Hepatocyte (in vitro differentiated cells): ENCODE measurements at places on chromosomes 16 and 17.
A peak's percentile ranks its signal among the peaks of the same experiment; 100 is the strongest.

GRCh38 chr17:12738624-12739023 is 50.7 kb upstream of the ARHGAP44 start:
- no peak for DNase-seq

DNA sequence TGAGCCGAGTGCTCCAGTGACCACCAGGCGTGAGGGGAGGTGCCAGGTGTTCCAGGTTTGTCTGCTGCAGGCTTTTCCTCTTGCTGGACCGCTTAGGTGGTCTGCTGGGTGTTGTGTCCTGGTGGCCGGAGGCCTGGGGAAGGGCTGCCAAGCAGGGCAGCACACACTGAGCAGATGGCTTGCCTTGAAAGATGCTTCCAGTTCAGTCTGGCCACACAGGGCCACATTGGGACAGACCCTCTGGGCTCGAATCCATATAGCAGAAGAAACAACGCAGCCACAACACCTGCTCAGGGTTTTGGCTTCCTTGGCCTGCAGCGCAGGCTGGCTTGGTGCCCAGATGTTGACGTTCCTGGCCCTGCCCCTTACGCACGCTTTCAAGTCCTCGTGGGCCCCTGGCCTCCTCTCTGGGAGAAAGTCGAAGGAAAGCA is 24.8 kb downstream of the GINS2 start:
- no peak for DNase-seq

DNA sequence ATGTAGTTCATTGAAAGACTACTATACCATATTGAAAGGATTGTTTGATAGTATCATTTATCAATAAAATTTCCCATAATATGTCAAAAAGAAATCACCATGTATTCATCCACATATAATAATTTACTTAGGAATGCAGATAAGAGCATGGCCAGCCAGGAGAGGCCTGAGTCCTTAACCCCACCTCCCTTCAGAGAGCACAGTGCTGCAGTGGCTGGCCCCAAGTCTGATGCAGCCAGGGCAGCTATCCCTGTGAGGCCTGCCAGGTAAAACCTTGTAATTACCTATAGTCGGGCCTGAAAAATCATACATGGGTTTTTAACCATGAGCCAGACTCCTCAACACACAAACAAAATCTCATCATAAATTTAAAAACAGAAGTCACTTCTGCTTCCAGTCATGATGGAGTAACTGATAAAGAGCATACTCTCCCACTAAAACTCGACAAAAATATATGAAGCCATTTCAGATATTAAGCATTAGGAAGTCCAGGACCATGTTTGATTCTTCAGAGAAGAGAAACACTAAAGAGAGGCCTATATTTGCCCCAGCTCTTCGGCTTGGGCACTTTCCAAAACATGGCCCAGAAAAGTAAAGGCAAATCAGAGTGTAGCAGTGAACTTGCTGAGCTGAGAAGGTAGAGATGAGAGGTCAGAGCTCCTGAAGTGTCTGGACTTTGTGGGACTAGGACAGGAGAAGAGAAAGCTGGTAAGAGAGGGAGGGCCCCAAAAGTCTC is 40.9 kb upstream of the CCNF start:
- DNase-seq: no peak

DNA sequence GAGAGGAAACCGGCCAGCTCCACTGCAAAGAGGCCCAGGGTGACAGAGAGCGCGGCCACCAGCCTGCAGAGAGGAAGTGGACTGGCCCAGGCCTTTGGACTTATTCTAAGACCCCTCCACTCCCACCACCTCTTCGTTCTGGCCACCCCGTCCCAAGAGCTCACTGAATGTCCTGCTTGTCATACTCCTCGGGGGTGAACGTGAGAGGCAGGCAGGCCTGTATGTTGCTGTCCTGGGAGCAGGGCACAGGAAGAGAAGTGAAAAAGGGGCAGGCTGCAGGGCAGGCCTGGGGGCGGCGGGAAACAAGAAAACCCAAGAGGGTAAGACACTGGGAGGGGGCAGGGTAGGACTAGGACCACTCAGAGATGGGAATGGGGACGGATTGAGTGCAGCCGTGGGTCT is 384 bp downstream of the TMEM107 start:
- DNase-seq: peak; percentile 40

DNA sequence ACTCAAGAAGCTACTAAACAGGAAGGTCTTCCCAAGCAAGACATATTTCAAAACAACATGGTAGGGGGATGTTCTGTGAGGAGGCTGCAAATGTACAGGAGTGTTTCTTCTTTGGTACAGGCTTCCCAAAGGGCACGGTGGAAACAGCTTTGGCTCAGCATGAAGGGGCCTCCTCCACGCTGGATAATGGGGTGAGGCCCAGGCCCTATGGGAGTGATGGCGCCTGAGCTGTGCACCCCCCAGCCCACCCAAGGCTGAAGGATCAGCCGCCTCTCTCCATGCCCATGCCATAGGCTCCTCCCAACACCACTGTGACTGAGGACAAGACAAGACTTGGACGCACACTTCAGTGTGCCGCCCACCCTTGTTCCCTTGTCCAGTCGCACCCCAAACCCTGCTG is 6.8 kb downstream of the CD300E start:
- DNase-seq: no peak

GRCh38 chr17:37188157-37188556 is 187.6 kb upstream of the C17orf78 start:
- DNase-seq: no peak

DNA sequence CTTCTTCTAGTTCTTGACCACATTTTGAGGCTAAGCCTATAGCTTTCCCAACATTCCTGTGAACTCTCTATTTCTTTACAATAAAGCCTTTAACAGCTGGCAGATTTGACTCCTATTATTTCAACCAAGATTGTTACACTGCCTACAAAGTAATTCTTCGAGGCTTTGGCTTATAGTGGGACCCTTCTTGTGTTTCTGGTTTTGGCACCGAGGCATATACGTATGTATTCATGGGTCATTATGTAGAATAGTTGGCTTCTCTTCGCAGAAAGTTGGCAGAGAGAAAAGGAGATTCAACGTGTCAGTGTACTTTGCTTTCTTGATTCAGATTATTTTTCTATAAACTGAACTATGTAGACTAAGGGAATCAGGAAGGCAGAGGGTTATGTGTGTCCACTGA is 102.2 kb downstream of the ABCA8 start:
- DNase-seq: no peak

- peak; percentile 3 for DNase-seq
Measured at GRCh38 chr16:66273053-66273452, 93.4 kb upstream of the CDH5 start.

GRCh38 chr17:75844530-75845057 is 390 bp upstream of the UNC13D start:
- peak; percentile 78 for DNase-seq

- no peak for DNase-seq
Measured at GRCh38 chr16:75459691-75460090, 4.8 kb downstream of the TMEM170A start.

- no peak for DNase-seq
Measured at GRCh38 chr16:85235991-85236817, 123.9 kb upstream of the CIBAR2 start.

- DNase-seq: no peak
Measured at GRCh38 chr16:47413041-47413440, 47.8 kb downstream of the ITFG1 start.

GRCh38 chr17:59121901-59122480 is 15.3 kb upstream of the TRIM37 start:
- no peak for DNase-seq

DNA sequence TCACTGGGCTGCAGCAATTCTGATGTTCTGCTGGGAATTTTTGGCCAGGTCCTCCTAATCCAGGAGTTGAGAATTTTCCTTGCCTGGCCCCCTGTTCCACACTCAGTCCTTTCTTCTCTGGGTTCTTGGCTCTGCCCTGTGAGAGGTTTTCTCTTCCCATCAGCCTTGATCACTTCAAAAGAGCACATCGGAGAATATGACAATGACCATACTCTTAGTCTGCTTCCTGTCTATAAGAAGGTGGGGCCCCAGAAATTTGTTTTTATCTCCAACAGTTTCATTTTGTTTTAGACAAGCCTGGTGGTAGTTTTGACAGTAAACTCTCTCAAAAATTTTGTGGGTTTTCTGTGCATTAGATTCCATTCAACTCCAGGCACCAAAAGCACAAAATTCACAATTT is 70.7 kb downstream of the C17orf67 start:
- no peak for DNase-seq

DNA sequence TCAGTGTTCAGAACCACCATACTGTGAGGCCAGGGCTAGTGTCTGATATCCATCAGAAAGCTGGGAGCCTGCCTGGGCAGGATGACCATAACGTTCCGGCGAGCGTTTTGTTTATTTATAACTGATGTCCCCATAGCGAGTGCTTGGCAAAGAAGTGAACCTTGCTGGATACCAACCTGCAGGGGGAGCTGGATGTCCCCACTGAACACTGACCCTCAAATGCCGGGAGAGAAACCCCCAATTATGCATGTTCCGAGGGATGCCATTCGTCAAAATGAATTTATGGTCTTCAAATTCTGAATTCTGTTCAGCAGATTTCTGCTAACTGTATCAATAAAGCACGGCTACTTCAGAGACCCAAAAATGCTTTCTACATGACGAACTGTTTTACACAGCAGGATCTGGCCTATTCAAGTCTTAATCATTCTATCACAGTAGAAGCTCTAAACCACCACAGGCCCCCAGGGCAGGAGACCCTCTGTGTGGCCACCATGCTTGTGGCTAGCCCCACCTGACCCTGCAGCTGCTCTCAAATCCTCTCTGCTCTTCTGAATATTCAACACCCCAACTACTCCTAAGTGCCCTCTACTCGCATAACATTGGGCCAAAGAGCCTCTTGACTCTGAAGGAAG is 15.2 kb downstream of the MED24 start:
- DNase-seq: peak; percentile 80

DNA sequence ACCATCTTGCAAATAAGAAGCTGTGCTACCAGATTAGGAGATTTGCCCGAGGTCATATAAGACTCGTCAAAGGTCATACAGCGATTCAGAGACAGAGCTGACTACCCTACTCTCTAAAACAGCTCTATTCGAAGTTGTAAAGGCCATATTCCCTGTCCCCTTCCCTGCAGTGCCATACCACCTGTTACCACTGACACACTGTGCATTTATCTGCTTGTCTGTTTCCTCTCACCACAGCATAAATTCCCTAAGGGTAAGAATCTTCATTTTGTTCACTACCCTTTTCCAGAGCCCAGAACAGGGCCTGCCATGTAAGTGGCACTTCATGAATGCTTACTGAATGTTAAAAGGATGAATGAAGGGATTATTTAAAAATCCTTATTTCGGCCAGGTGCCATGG is 3.4 kb upstream of the KSR1 start:
- no peak for DNase-seq

DNA sequence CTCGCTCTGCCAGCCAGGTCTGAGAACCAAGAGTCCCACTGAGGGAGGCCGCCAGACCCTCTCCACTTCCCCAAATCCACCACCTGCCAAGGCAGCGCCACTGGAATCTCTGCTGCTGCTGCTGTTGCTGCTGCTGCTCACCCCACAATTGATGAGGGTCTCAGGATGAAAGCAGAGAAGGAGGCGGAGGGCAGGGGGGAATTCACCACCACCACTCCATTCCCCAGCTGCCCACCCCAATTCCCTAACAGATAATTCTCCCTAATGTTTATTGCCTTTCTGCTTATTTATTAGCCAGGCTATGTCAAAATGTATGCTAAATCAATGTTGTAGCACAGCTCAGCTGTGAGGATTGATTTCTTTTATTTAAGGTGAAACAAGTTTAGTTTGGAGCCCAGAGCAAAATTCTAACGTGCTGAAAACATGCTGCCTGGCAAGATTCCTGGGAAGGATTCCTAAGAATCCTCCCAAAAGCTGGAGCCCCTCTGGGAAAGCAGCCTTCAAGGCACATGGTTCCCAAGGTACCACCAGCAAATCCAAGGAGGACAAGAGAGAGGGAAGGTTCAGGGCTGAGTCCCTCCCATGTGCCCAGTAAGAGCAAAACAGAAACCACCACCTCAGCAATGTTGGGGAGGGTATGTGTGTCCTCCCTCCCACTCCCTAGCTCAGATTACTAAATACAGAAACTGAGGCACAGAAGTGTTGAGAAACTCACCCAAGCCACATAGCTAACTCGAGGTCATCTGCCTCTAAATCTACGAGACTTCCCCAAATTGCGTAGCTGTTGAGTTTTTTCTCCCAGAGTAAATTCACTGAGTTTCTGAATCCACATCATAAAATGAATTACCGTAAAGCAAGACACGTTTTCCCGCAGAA is 12.2 kb upstream of the CDH5 start:
- DNase-seq: no peak

- DNase-seq: no peak
Measured at GRCh38 chr17:66312912-66313311, 10.5 kb downstream of the PRKCA start.

- no peak for DNase-seq
Measured at GRCh38 chr17:66357037-66357436, 54.6 kb downstream of the PRKCA start.

DNA sequence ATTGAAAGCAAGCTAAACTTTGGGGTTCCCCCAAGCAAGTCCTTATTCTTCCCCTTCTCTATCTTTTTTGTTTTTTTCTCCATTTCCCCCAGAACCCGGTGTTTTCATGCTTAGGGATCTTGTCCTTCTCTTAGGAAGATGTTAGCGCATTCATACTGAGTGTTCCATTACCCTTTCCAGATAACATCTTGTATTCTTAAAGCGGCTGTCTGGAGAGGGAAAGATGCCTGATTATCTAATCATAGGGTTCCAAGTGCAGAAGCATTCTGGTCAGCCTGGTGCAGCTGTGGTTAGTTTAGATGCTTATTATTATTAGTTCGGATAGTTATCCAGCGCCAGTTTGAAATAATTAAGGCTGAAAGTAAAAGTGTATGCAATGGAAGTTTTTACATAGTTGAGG is 2.0 kb downstream of the TOM1L1 start:
- DNase-seq: no peak

DNA sequence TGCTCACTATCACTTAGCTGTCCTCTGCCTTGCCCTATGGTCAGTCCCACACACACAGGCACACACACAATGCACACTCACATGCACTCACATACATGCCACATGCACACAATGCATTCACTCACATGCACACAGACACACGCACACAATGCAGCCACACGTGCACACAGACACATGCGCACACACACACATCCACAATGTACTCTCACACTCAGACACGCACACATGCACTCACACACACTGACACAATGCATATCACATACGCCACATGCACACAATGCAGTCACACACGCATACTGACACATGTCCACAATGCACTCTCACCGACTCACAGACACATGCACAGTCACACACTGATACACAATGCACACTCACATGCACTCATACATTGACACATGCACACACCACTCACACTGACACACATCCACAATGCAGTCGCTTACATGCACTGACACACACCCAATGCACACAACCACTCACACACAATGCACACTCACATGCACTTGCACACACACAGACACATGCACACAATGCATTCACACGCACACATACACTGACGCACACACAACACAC is 99.7 kb downstream of the ENGASE start:
- no peak for DNase-seq
